ENCODE measurements at places on chromosomes 11 and 22.

DNA sequence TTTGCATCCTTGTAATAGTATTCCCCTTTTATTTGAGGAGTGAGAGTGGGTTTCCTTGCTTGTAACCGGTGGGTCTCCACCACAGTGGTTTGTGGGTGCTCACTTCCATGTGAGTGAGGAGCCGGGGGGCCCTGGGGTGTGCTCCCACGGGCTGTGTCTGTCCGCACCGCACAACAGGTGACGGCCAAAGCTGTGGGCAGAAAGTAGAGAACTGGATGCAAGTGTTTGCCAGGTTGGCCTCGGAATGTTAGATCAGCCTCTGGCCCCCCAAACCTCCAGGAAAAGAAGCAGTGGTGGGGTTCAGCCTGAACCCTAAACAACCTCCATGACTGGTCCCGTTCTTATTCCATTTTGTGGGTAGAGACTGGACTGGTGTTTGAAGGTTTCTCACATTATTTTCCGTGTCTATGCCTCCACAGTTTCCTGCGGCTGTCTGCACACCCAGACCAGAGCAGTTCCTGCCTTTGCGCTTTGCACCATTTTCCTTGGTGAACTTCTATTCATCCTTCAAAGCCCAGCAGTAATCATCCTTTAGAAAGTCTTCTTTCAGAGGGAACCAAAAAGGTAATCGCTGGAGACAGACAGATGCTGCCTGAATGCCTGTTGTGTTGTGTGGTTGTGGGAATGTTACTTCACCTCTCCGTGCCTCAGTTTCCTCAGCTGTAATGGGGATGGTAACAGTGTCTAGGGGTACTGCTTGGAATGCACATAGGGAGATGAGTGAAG, 77.2 kb downstream of the MYEOV start:
- DNase-seq = no peak

DNA sequence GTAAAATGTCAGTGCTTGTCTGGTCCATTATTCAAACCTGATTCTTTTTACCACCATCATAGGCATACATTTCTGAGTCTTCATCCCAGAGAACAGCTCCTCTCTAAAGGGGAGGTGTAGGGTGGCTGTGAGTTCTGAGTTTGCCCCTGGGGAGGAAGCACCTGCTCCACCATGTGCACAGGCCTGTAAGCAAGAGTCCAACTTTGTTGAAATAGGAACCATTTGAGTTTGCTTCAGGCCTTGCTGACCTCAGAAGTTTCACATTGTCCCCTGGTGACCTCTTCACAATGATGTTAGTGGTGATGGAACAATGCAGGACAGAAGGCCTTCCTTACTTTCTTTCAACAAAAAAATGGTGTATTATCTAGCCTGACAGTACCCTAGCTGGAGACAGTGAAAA, 54.6 kb upstream of the TOP3B start:
- DNase-seq = no peak

DNA sequence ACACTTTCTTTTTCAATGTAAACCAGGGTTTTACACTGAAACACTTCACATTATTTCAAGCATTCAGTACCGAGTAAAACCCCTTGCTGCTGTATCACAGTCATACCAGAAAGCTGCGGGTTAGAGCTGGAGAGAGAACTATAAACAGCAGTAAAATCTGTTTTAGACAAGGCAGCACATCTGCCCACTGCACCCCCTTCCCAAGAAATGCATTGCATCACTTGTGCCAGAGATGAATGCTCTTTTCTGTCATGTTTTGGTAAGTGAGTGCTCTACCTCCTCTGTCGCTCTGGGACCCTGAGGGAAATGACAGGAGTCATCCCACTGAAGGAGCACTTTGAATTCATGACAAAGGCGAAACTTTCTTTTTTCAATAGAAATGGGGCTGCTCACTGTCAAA, 107.2 kb downstream of the MAML2 start:
- no peak for DNase-seq

DNA sequence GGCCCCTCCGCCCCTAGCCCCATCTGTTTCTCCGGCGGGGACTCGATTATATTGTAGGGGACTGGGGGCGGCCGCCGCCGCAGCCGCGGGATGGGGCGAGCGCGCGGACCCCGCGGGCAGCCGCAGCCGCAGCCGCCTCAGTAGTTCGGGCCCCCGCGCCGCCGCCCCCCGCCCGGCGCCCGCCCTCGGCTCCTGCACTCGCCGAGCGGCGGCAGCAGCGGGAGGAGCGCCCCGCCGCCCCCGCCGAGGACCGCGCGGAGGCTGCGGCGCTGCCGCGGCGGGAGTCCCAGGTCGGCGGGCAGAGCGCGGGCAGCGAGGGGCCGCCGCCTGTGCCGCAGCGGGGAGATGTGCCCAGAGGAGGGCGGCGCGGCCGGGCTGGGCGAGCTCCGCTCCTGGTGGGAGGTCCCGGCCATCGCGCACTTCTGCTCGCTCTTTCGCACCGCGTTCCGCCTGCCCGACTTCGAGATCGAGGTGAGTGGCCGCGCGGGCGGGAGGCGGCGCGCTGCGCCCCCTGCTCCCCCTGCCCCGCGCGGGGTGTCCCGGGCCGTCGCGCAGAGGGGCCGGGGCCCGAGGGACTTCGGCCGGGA, at the start of gene CECR2:
Gene CECR2 (plus strand): TSS at position 22 of the 587 bp plus-strand sequence. CDS start 324 bp downstream, at position 346.
- no peak for DNase-seq

DNA sequence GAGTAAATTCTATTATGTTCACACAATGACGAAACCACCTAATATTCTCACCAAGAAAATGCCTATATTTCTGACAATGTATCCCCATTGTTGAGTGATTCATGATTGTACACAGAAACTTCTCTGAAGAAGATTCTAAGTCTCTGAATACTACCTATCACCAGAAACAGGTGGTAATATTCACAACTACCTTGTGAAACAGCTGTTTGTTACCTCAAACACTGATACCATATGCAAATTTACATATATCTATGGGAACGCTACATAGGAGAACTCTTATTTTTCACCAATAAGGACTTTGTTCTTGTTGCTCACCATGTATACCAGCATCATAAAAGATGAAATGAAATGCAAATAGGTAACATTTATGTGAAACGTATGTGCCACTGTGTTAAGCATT, 59.3 kb downstream of the PDGFD start:
- DNase-seq = no peak

DNA sequence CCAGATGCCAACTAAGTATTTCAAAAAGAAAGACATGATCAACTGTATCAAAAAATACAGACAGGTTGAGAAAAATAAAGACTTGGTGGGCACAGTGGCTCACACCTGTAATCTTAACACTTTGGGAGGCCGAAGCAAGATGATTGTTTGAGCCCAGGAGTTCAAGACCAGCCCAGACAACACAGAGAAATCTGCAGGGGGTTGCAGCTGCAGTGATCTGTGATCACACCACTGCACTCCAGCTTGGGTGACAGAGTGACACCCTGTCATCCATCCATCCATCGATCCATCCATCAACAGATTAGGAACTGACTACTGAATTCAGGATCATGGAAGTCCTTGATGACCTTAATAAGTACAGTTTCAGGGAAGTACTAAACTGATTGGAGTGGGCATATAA, 65.0 kb upstream of the RPS13 start:
- DNase-seq = no peak

DNA sequence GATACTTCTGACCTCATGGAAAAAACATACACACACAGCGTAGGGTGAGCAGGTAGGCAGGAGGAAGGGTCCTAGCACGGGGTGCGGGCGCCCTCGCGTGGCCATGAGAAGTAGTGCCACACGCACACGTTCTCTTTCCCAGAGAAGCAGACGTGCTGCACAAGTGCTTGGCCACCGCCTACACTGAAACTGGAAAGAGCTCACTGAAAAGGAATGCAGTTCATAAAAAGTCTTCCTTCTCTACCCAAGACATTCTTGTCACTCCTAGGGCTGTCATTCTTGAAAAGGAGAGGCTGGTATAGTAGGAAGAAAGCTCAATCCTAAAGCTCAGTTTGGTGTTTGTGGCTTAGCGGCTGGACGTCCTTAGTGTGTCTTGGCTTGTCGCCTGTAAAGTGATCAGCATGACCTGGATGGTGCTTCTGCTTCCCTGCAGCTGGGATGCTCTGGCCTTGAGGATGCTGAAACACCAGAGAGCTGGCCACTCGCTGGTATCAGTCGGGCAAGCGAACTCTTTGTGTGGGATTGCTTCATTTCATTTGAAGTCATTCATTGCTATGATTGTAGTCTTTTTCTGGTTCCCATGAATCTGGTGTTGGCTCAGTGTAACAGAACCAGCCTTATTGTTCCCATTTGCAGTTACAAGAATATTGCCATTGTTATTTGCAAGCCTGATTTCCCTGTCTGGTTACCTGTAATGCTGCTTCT, 303.8 kb downstream of the NTM start:
- peak; percentile 69 for DNase-seq

DNA sequence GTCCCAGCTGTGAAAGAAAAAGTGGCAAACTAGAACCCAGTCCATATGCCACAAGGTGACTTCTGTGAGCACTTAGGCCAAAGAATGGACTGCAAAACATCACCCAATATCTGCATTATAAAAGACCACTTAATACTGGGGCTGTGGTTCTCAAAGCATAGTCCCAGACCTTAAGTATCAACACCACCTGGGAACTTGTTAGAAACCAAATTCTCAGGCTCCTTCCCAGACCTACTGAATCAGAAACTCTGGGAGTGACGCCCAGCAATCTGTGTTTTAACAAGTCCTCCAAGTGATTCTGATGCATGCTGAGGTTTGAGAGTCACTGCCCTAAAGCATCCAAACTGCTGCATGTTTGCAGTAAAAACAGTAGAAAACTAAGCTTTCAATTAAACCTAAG, 81.3 kb downstream of the SERGEF start:
- no peak for DNase-seq

DNA sequence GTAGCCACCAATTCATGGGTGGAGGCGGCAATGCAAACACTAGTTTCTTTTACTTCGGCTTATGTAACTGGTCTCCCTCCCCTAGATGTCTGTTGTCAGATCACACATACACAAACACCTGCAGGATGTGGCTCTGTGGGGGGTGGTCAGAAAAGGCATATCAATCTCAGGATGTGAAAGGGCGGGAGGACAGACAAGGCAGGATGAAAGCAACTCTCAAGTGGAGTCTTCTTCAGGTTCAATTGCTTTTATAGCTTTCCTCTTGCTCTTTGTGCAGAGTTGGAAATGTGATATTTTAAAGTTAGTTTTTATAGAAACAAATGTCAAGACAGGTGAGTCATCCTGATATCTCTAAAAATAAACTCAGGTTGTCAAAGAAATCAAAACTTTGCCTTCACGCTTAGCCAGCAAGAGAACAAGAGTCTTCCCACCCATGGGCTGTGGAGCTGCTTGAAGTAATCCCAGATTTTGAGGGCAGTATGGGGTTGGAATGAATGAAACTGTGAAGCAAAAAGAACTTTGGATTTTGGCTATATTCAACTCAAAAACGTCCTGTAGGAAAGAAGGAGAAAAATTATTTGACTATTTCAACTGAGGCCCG, 423.4 kb downstream of the GUCY1A2 start:
- no peak for DNase-seq

- no peak for DNase-seq
These were observed 56.5 kb upstream of the ANO1 start for GRCh38 chr11:70021586-70021985.

DNA sequence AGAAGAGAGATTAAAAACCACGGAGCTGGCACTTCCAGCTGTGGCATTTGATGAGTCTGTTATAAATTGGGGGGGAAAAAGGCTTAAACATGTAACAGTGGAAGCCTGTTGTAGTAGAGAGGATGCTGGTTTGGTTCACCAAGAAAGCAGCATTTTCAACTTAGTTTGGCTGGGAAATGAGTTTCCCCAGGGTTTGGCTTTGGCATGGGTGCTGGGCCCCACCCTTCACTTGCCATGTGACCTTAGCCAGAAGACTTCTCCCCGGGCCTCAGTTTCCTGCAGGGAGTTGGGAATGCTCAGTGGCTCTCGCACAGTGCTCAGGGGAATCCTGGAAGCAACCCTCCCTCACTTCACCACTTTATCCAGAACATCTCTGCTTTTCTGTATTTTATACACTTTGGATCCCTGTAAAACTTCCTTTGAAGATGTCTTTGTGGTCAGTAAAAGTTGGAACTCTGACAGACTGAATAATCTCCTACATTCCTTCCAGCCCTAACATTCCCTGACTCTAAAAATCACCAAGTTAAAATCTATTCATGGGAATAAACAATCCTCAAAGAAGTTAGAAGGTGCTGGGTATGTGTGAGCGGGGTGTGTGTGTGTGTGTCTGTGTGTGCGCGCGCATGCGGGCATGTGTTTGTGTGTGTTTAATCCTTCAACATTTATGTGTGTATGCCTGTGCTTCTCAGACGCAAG, 166.0 kb downstream of the TENM4 start:
- no peak for DNase-seq

DNA sequence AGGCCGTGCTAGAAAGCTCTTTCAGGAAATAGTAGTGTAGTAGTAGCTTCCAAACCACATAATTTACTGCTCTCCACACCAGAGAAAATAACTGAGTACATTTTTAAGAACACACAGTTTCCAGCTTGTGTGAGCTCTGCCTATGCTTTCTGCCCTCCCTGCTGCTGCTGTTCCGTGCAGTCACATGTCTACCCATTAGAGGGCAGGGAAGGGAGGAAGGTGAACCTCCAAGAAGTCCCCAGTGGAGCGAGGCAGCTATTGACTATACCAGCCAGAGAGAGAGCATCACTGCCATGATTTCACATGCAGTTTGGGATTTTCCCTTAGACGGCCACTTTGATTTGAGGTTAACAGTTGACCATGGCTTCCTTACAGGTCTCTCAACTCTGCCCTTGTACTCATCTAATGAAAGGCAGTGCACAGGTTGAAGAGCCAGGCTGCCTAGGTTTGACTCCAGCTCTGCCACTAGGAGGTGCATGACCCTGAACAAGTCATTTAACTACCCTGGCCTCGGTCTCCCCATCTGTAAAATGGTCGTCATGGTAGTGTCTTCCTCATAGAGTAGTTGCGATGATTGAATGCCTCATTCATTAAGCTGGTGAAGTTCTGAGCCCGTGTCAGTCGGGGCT, 19.7 kb upstream of the CTTN start:
- DNase-seq = no peak

DNA sequence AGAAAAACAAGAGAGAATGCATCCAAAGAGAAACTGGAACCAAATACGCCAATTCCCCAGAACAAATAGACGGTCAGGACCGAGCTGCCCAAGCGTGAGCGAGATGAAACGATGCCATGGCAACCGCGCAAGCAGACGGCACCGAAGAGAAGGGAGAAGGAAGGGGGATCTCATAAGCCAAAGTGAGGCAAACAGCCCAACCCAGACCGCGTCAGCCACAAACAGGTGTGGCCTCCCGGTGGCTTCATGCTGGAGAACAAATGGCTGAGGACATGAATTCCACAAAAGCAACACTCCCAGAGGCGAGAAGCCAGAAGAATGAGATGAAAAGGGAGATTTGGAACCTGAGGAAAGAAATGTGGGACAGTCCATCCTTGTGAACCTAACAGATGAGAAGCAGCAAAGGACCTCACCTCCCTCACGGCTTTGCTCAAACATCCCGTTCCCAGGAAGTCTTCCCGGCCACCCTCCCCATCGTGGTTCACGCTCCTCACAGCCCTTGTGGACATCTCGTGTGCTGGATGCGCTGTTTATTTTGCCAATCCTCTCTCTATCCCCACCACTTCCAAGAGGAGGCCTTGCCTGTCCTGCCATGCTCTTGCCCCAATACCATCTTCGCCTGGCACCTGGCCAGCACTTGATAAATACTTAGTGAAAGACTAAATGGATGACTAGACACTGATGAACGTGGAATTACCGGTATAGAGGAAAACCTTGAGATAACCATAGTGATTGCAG, 89.1 kb upstream of the RTL6 start:
- peak; percentile 70 for DNase-seq

Data from trophoblast cell (in vitro differentiated cells and primary cell).